ENCODE measurements at places on chromosomes 7 and 10.

GRCh38 chr7:48042216-48042615, 6.9 kb downstream of the C7orf57 start:
- DNase-seq: no peak

- no peak for DNase-seq
These were observed 63.8 kb downstream of the MKI67 start for GRCh38 chr10:128062331-128062880.

DNA sequence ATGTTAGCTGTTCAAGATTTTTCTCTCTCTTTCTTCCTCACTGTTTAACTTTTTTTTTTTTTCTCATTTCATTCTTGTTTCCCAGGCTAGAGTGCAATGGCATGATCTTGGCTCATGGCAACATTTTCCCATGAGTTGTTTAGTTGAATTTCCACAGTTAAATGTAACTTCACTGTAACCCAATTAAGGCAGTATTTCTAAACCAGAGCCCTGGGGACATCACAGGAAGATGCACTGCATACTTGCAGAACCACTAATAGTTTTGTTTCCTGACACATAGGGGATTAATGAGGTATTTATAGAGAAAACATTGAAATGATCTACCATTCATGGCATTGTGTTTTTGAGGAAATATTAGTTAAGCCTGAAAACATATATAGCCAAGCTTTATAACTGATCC, 795.6 kb upstream of the GHITM start:
- DNase-seq: no peak

GRCh38 chr7:29619848-29620555, 56.4 kb downstream of the PRR15 start:
- DNase-seq: no peak

- no peak for DNase-seq
These were observed 730.8 kb downstream of the SUGCT start for GRCh38 chr7:40865441-40866233.

DNA sequence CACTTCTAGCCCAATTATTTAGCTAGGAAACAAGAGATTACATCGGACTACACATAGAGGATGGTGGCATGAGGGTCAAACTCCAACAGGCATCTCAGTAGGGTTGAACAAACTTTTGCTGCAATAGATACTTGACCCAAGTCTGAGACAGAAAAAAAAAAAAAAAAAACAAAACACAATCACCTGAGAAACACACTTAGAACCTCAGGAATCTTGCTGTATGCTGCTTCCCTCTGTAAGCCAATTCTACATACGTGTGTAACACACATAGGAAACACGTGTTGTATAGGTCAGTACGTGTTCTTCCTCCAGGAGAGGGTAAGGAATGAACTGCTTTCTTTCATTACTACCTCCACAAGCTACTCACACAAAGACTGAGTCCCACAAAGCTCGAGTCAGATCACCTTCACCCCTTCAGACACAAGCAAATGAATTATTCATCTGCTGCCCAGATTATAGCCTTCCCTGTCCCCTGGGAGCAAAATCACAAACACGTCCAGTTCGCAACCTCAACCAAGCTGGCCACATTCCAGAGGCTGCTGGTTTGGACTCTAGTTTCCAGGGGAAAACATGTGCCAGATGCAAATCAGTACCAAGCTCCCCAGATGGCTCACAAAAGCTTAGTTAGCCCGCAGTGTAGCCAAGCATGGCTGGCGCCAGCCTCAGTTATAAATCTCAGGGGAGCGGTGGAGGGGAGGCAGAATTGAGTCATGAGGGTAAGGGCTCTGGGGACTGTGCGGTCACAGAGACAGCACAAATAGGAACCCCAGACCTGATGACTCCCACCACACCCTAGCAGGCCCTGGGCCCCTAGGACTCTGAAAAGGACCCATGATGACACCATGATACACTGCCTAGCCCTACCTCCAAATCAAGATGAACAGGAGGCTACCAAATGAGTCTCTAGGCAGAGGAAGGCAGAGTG, 15.1 kb downstream of the PSAP start:
- peak; percentile 93 for DNase-seq

GRCh38 chr7:20438694-20439376, 108.1 kb downstream of the ITGB8 start:
- DNase-seq: peak; percentile 29

DNA sequence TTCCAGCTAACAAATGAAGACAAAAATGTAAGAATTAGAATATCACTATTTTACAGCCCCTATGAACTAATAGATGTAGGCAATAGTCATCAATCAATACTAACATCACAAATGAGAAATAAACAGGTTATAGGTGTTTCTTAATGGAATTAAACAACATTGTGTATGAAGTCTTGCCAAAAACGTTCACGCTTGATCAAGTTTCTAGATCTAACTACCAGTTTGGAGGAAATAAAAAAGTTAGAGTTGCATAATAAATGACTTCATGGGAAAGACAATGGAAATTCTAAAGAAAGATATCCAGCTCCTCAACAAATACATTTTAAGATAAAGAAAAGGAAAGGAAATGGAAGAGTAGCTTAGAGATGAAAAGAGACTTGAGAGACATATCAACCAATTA, 19.7 kb downstream of the TAC1 start:
- DNase-seq: no peak

GRCh38 chr7:16433568-16434122, 12.3 kb upstream of the CRPPA start:
- DNase-seq: no peak

DNA sequence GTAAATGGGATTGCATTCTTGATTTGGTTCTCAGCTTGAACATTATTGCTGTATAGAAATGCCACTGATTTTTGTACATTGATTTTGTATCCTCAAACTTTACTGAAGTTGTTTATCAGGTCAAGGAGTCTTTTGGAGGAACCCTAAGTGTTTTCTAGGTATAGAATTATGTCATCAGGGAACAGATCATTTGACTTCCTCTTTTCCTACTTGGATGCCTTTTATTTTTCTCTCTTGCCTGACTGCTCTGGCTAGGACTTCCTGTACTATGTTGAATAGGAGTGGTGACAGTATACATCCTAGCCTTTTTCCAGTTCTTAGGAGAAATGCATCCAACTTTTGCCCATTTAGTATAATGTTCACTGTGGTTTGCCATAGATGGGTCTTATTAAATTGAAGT, 48.8 kb downstream of the ANXA8 start:
- no peak for DNase-seq

GRCh38 chr7:65239707-65240352, 133.8 kb upstream of the ZNF92 start:
- no peak for DNase-seq

DNA sequence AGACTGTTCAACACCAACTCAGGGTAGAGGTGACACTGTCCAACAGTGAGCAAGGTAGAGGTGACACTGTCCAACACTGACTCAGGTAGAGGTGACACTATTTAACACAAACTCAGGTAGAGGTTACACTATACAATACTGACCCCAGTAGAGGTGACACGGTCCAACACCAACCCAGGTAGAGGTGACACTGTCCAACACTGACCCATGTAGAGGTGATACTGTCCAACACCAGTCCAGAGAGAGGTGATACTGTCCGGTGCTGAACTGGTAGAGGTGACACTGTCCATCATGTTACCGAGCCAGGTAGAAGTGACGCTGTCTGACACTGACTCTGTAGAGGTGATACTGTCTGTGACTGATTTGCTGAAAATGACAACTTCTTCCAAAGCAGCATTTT, 102.4 kb downstream of the GATA3 start:
- no peak for DNase-seq

- DNase-seq: no peak
These were observed 100.8 kb downstream of the LRRC18 start for GRCh38 chr10:48838834-48839233.

- no peak for DNase-seq
These were observed 67.7 kb upstream of the ITGA8 start for GRCh38 chr10:15787426-15787825.

Measured in stimulated activated naive B cell treated with anti-CD40 and anti-IgM and Interleukin-4, amounts not matched to agents 10 μg/mL and 1 μg/mL and 100 μg/mL, for 72 hours (primary cell).